ENCODE measurements at places on chromosomes 2 and 18.

DNA sequence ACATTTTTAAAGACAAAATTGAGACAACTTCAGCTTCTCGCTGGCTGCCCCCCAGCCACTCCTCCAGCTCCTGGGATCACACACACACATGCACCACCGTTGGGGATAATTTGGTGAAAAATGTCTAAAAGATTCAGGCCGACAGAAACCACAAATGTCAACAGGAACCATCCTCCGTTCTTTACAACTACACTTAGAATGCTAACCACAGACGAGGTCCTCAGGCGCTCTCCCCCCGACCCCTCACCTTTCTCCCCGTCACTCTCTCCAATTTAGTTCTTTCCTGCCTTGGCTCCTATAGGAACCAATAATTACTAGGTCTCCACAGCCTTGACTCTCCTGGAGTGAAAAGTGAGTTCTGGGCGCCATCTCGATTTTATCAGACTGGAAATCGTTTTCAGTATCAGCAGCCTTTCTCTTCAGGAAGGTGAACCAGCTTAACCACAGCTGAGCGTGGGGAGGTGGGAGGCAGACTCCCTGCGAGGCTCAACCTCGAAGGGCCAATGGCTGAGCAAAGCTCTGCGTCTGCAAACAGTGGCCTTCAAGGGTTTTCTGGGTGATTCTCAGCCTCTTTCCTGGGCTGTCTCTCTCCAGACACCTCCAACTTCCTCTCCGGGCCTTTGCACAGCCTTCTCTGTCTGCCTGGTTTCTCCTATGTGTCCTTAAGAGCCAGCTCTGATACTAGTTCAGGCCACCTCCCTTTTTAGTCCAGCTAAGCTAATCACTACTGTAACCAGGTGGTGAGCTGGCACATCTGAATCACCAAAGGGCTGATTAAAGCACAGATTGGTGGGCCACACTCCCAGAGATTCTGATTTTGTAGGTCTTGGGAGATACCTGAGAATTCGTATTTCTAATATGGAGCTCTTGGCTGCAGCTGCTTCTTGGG lies 115.7 kb upstream of the COPS8 start:
- DNase-seq: peak; percentile 24

- no peak for DNase-seq
Measured at GRCh38 chr18:49690312-49690711, 123.0 kb downstream of the ACAA2 start.

DNA sequence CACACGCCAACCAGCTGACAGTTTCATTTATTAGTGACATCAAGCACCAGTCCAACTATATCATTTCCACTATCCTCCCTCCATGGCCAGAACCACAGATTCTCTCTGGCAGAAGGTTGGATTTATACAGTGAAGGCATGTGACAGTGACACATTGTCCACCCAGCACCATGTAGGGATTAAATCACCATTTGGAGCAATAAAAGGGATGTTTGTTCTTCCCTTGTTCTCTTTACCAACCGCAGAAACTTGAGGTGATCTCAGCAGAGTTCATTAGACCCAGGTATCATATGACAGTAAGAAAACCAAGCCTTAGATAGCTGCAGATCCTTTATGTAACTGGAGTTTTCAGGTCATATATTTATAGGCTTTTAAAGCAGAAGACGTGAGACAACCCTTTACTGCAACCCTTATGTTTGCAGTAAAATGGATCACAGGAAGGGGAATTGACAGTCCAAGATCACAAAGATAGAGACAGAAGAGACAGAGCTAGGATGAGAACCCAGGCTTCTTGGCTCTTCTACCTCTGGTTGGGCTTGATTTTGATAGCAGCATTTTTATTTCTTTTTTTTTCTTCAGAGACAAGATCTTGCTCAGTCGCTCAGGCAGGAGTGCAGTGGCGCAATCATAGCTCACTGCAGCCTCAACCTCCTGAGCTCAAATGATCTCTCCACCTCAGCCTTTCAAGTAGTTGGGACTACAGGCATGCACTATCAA lies 80.1 kb downstream of the XDH start:
- no peak for DNase-seq

DNA sequence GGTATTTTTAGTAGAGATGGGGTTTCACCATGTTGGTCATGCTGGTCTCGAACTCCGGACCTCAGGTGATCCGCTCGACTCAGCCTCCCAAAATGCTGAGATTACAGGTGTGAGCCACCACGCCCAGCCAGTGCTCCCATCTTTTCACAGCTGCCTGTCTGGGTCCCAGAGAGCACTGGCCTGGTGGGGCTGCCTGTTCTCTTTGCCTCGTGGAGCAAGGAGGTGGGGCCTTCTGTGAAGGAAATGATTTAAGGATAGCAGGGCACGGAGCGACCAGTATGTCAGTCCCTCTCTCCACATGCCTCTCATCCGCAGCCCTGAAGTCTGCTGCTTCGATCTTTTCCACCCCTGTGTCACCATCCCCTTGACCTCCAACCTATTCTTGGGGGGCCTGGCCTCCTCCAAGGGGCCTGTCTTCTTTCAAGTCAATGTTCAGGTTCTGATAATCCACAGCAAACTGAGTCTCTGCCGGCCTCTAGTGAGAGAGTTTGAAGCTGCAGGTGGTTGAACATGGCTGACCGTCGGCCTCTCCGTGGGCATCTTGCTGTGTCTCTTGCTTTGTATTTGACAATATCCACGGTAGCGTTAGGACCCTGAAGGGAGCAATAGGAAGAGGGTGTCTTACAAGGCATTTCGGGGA lies 28.2 kb upstream of the GIGYF2 start:
- no peak for DNase-seq

DNA sequence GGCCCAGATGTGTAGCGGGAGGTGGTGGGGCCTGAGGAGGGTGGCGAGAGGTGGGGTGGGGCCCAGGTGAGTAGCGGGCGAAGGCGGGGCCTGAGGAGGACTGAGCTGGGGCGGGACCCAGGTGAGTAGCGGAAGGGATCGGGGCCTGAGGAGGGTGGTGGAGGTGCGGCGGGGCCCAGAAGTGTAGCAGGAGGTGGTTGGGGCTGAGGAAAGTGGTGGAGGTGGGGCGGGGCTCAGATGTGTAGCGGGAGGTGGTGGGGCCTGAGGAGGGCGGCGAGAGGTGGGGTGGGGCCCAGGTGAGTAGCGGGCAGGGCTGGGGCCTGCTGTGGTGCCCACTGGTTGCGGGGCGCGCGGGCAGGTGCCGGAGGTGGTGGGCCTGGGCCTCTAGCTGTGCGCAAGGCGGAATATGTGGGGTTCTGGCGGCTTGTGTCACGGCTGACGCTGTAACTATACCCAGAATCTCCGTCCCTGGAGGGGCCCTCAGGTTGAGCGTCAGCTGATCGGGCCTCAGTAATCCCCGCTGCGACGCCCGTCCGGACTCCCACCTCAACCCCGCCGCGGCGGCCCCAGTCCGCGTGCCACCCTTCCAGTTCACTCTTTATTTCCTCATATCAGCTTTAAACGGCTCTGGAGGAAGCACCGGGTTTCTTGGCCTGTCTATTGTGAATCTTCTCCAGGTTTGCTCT lies 866 bp upstream of the SF3B6 start:
- DNase-seq: peak; percentile 33

DNA sequence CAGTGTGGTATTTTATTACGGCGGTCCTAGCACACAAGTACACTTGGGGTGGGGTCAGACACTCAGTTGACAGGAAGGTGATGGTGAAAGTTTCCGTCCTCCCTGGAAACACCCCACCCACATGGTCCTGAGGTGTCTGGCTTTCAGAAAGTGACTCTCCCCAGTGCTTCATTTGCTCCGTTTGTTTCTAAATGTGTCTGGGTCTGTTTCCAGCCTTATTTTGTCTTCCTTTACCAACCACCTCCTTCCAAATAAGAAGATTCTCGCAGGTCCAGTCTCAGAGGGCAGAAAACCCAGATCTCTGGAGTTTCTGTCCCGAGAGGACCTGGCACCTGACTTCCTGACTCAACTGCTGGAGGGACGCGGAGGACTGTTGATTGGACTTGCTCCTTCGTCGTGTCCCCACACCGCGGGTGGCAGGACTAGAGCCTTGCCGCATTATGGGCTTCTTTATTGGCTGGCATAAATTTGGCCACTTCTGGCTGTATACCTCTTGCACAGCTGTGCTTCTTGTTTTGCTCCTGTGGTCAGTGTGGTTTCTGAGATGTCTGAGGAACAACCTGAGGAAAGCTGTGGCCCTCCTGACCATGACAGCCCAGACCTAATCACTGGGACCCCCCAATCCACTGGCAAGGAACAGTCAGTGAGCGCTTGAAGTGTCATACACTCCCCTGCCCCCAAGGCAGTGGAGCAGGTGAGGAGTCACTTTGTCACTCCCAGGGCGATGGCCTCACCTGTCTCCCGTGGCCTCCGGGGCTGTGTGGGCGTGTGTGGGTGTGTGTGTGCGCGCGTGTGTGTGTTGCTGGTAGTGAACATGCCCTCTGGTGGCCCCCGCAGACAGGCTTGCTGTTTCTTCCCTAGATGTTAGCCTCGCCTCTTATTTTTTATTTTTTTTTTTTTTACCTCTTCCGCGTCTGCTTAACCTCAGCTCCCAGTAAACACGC lies 45.6 kb downstream of the MEX3C start:
- peak; percentile 80 for DNase-seq
